ENCODE measurements at places on chromosomes 16 and 17.
A peak's percentile ranks its signal among the peaks of the same experiment; 100 is the strongest.

DNA sequence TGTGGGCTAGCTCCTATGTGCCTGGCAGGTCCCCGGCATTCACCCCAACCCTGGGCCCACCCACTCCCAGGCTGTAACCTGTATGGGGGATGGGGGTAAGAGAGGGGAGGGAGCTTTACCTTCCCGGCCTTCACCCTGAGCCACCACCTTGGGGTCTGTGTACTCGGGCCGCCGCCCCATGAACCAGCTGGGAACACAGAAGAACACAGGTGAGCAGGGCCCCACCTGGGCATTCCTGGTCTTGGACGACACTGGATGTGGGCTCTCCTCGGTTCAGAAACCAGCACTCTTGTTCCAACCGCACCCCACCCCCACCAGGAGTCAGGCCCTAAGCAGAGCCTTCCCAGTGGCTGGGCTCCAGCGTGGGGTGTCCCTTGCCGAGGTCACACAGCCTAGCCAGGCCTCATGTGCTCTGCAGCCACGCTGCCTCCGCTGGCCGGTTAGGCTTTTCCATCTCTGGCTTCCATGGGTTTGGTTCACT is 18.8 kb downstream of the B9D1 start:
- no peak overlapping the region for H3K27ac ChIP-seq
- H3K27me3 ChIP-seq, result no peaks in the 10 kb centered on the region
- no peak for DNase-seq
- no peak overlapping the region for H3K4me3 ChIP-seq
- H3K4me1 ChIP-seq, result peaks cover 28% of the 10 kb centered on the region

DNA sequence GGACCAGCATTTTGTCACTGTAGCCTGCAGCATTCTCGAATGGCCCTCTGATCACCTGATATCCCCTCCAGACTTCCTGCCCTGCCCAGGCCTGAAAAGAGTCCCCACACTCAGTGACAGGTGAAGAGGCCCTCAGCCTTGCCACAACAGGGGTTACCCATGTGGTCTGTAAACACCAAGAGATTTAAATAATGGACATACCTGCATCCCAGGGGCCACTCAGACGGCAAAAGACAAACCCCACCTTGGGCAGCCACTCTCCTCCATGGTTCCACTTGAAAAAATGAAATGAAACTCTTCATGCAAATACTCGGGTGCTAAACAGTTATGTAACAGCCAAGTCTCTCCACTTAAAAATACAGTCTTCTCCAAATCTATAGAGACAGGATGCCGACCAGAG is 22.9 kb upstream of the PECAM1 start:
- H3K27me3 ChIP-seq, result no peaks in the 10 kb centered on the region
- H3K36me3 ChIP-seq, result no peaks in the 10 kb centered on the region
- DNase-seq, result no peak
- peaks cover 7% of the 10 kb centered on the region for H3K4me1 ChIP-seq
- H3K27ac ChIP-seq, result no peak overlapping the region
- no peak overlapping the region for H3K4me3 ChIP-seq

GRCh38 chr16:10981697-10982216 is 37.4 kb downstream of the CLEC16A start:
- H3K36me3 ChIP-seq, result no peaks in the 10 kb centered on the region
- H3K27me3 ChIP-seq, result no peaks in the 10 kb centered on the region
- peak; percentile 63 for DNase-seq
- H3K27ac ChIP-seq, result no peak overlapping the region

DNA sequence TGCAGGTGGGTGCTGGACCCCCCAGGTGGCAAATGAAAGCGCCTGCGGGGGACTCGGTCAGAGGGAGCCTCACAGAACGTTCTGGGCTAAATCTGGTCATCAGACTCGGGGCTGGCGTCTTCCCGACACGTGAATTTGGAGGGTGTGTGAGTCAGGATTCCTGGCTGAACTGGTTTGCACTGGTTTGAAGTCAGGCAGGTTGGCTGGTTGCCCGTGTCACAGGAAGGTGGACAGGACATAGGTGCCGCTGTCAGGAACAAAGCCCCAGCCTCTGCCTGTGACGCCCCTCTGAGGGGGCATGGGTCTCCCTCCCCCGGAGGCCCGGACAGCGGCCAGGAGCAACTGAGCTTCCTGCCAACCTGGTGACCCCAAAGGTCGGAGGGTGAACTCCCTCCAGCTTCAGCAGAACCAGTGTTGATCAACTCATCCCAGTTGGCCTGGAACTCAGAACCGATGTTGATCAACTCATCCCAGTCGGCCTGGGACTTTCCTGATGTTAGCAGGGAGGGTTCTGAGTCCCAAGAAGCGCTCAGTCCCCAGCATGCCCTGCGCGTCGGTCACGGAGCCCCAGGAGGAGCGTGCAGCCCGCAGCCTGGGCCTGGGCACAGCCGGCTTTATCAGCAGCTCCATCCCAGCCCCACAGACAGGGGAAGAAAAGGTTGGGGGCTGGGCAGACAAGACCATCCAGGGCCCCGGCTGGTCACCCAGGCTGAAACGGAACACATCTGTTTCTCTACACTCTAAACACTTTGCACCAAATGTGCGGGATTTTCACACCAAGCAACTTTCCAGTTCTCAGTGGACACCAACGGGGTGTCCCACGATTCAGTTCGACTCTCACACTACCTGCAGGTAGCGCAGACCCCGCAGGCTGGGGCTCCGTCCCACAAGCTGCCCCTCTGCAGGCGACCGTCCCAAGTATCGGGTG is 14.4 kb upstream of the METRNL start:
- H3K27me3 ChIP-seq, result no peaks in the 10 kb centered on the region
- H3K4me1 ChIP-seq, result peaks cover 6% of the 10 kb centered on the region
- no peak overlapping the region for H3K4me3 ChIP-seq
- no peak for DNase-seq

Data from Caco-2 (cell line).